ENCODE measurements at places on chromosomes 12 and 14. TPM values are rescaled to one million over a fixed set of nuclear protein-coding genes. Genes with fewer than 3 reads are reported as not detected.

GRCh38 chr12:38163442-38163801, 153.2 kb upstream of the ALG10B start:
- DNase-seq, result no peak

- no peak for DNase-seq
These were observed 1.2 kb upstream of the CEP170B start for GRCh38 chr14:104863923-104864266.

- DNase-seq, result no peak
These were observed 51.1 kb upstream of the CRACR2A start for GRCh38 chr12:3803865-3804472.

Gene SMCO2
- polyA plus RNA-seq, result 0.09 TPM

Gene PYGL
- polyA plus RNA-seq, result 36.4 TPM

All from BJ (cell line).